ENCODE measurements at places on chromosomes 6 and 20.

DNA sequence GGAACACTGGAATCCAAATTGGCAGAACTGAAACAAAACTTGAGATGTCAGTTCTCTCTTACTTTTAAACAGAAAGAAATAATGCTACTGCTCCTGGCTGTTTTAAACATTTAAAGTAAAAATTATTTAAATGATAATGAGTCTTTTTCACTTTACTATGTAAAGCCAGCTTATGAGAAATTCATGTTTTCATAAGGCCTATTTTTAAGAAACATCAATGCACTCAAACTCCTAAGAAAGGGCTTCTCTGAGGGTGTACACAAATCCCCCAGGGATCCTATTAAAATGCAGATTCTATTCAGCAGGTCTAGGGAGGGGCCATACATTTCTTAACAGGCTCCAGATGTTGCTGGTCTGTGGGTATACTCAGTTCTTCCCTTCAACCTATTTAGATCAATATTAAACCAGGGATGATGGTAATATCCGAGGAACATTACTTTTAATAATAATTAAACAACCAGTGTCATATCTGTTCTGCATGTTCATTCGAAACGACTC lies 2.3 kb downstream of the FERMT1 start:
- DNase-seq: no peak

- no peak for DNase-seq
These were observed 248.6 kb upstream of the QKI start for GRCh38 chr6:163165922-163166321.

DNA sequence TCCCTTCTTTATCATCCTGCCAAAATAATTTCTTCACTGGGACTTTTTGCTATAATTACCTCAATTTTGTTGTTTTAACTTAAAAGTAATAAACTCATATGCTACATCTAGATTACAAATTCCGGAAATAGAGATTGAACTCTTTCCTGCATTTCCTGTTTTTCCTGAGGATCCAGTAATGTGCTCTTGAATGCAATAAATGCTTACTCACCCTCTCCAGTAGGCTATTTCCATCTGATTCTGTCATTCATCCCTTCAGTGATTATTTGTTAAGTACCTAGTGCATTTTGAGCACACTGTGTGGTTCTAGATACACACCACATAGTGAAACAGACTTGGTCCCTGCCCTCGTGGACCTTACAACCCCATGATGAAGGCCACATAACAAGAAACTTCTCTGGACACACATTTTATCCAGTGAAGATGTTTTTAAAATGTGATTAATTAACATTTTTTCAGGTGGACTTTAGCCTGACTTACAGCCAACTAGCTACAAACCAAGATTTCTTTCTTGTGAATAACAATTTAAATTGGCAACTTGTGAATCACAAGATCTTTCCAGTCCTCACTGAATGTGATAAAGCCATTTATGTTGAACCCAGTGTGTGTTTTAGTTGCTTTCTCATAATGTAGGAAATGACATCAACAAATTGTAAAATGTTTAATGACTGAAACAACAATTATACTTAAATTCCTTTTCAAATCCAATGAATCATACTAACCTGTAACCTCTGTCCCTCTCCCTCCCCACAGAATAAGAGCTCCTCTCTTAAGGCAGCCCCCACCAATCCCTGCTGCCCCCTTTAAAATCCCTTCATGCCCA lies 272.3 kb downstream of the KHDC1L start:
- DNase-seq: no peak

DNA sequence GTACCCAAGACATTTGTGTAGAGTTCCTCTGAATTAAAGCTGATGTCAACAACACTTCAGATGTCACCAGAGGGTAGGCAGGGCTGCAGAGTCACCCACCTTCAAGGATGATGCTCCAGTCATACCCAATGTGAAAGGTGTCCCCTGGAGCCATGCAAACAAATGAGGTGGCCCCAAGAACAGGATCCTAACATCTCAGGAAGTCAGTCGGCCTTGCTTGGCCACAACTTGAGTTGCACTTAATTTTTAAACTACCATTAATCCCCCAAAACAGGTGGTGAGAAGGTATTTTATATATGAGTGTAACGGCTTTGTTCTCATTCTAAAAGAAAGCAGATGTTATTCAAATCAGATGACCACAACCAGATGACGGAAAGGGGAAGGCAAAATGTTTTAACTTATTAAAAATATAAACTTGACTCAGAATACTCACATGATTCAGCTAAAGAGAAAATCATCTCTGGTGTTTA lies 21.1 kb upstream of the SERPINB1 start:
- peak; percentile 41 for DNase-seq

- DNase-seq: peak; percentile 51
These were observed 114.9 kb downstream of the AKAP7 start for GRCh38 chr6:131250122-131250521.

DNA sequence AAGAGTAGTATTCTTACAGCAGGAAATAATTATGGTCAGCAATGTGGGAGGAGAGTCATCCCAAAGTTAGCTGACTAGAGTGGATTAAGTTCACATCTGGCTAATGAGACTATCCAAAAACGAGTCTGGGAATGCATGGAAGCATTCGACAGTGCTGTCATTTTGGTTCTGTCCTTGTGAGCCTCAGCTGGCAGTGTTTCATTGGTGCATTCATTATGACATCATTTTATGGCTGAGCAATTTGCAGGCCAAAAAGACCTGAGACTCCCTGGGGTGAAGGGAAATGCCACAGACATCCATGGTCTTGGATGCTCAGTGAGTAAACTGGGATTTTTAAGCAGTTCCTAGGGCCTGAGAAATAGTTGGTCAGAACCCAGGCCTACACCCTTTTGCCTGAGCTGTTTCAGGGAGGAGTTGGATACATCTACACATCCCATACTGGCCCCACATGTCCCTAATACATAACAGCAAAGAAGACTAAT lies 196.4 kb upstream of the CCN2 start:
- DNase-seq: no peak

DNA sequence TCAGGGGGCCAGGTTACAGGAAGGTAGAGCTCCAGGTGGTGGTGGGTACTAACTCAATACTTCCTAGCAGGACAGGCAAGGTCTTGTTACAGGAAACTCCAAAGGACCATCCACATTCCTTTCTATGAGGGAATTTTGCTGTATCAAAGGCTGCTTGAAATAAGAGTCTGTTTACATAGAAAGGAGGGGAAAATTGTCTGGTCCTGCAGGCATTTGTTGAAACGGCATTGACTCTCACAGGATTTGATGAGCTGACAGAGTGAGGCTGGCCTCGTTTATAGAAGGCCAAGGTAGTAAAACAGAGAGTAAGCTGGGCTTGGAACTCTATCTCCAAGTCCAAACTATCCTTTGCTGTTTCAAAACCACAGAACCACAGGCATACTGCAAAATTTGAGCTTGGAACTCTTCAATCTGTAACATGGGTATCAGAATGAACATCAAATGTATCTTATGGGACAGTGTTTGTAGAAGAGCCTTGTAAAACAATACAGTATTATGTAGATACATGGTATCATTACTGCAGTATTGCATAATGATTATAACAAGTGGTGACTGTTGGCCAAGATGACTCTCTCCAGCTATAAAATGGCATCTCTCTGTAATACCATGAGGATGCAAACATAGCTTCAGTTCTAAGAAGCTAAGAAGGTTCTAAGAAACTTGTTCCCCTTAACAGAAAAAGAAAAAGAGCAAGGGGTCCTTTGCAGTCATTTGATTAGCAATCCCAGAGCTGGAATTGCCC lies 61.5 kb downstream of the TRAM2 start:
- DNase-seq: no peak

DNA sequence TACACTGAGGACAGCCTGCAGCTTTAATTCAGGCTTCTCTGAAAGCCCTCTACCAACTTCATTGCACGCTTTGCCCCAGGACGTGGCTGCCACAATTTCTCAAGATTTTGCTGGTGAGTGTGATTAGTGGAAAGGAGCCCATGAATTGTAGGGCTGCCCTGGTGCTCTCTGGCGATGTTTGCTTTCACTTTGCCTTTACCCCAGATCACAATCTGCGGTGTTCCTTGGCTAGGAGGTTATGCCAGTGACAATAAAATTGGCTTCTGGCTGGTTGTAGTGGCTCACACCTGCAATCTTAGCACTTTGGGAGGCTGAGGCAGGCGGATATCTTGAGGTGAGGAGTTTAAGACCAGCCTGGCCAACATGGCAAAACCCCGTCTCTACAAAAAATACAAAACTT lies 139.3 kb downstream of the FOXC1 start:
- no peak for DNase-seq

DNA sequence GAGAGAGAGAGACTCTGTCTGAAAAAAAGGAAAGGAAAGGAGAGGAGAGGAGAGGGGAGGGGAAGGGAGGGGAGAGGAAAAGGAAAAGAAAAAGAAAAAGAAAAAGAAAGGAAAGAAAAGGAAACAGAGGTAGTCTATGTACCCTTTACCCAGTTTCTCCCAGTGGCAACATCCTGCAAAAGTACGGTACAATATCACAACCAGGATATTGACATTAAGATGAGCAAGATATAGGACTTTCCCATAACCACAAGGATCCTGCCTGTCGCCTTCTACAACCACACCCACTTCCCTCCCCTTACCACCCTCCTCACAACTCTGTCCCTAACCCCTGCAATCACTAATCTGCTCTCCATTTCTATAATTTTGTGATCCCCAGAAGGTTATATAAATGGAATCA lies 4.0 kb downstream of the C20orf96 start:
- DNase-seq: no peak

DNA sequence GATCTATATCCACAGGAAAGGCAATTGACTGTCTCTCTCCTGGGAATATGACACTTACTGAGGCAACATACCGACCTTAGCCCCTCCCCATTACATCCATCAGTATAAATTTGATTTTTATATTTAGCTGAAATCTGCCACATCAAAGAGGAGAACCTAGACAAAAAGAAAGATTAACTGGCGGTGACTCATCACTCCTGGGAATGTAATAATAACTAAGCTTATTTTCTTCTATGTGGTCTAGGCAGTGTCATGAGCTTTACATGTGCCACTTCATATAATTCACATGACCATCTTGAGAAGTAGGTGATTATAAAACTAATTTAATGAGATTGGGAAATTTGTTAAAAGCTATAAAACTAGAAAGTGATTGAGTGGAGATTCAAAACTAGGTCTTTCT lies 520.0 kb upstream of the HS3ST5 start:
- no peak for DNase-seq

DNA sequence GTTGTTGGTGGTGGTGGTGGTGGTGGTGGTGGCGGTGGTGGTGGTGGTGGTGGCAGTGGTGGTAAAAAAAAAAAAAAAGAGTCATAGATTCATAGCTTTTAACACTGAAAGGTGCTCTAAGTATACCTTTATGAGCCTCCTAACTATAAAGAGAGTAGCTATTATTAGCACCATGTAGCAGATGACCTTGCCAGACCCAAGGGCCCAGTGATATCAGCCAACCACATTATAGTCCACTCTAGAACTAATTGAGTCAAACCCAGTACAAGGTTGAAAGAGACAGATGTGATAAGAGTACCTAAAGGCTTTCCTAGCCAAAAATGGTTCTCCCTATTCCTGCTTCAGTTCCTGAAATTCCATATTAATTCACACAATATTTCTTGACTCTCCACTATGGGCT lies 245.3 kb downstream of the HACE1 start:
- DNase-seq: no peak

- no peak for DNase-seq
These were observed 239.2 kb downstream of the SYNDIG1 start for GRCh38 chr20:24708411-24709295.

GRCh38 chr6:152685819-152686218 lies 11.9 kb upstream of the MYCT1 start:
- no peak for DNase-seq

DNA sequence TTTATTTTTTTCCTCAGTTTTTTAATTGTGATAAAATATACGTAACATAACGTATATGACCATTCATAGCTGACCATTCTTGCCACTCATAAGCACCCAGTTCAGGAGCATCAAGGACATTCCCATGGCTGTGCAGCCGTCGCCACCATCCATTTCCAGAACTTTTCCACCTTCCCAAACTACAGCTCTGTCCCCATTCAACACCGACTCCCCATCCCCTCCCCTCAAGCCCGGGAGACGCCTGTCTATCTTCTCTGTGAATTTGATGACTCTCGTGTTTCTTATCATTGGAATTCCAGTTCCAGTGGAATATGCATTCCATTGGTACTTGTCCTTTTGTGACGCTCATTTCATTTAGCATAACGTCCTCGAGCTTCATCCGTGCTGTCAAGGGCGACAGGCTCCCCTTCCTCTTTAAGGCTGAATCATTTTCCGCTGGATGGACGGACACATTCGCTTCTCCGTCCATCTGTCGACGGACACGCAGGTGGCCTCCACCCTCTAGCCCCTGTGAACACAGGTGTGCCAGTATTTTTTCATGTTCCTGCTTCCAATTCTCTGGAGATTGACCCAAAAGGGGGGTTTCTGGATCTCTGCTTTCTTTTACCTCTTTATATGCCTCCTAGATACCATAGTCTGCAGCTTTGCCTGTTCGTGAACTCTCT lies 88.1 kb downstream of the YTHDF1 start:
- no peak for DNase-seq

DNA sequence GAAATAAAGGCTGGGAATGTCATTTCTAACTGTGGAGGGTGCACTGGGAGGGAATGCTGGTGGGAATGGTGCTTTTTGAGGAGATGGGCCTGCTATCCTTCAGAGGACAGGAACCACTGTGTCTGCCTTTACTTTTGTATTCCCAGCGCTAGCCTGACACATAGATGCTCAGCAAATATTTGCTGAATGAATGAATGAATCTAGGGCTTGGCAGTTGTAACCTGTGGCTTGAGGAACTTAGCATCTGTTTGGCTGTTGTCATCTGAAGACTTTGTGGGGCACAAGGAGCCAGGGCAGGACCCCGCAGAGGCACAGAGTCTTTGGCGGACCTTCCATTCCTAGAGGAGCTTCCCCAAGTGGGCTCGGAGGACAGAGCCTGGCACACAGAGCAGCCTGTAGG lies 6.1 kb downstream of the TOX2 start:
- DNase-seq: no peak

DNA sequence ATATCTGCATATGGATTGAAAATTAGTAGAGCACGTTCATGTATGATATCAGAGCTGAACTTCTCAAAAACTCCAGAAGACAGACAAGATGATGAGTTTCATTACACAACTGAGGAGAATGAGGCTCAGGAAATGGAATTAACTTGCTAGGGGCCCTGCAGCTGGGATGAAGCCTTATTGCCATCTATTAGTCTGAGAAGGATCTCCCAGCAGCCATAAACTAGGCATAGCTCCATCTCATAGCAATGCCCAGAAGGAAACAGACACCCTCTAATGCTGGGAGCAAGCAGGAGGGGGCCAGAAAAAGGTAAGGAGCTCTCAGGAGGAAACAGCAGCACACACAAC lies 18.0 kb downstream of the TFEB start:
- no peak for DNase-seq

- DNase-seq: peak; percentile 32
These were observed 427.4 kb upstream of the JAG1 start for GRCh38 chr20:11101243-11101642.

- DNase-seq: no peak
These were observed 88.2 kb downstream of the SLC22A23 start for GRCh38 chr6:3368685-3369084.

DNA sequence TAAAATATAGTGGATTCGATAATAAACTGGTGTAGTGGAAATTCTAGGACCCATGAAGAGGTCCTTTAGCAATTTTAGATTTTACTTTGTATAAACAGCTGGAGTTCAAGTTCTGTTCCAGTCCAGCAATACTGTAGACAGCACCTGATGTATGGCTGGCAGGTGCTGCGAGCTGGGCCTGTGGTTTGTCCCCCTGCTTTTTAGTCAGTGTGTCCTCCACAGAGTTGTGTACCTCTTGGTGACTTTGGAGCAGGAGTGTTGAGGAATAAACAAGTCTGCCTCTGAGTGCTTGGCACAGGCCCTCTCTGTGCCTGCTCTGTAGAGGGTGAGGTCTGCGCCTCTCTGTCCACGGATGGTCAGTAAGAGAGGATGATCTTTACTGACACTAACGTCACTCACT lies 13.8 kb downstream of the STX16 start:
- DNase-seq: no peak

Data from hematopoietic multipotent progenitor cell treated with erythropoietin and hydrocortisone succinate and interleukin-3 and kit ligand, for 6 days (in vitro differentiated cells).